ENCODE measurements at places on chromosomes 2 and 18.

- DNase-seq = no peak
Measured at GRCh38 chr2:98801921-98802321, 71.0 kb upstream of the MGAT4A start.

- DNase-seq = no peak
Measured at GRCh38 chr2:15457868-15458267, 103.3 kb downstream of the NBAS start.

- DNase-seq = no peak
Measured at GRCh38 chr2:51212374-51212773, 180.4 kb upstream of the NRXN1 start.

DNA sequence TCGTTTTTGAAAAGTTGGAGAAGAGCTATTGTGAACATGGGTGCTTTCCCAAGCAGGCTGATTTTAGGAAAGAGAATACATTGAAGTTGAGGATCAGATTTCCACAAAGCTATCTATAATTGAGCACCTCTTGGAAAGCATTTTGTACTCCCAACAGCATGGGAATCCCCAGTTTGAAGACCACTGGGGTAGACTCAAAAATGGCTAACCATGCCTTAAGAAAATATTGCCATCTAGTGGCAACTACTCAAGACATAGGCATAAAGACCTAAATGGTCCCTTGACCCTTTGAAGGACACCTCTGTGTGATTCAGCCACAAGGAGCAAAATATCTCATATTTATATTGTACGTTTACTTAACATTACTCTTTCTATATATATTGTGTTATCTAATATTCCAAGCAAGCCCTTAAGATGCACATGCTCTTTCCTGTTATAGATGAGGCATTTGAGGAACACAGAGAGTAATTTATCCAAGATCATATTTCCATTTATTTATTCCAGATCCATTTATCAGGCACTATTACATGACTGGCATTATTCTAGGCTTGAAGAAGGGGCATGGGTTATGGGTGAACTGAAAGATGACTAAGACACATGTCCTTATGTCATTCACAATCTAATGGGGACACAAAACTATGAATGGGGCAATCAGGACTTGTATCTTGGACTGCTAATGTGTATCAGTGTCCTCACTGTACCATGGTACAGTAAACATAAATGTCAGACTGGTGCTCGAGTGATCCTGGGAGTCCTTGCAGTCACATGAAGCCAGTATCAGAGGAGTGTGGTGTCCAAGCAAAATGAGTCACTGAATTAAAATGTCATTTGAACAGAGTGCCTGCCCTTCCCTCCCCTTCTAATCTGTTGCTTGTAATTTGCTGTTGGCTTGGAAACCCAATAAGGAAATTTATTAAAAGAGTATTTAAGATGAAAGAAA, 121.0 kb upstream of the XPO1 start:
- no peak for DNase-seq

GRCh38 chr2:196201229-196202009, 30.0 kb upstream of the STK17B start:
- no peak for DNase-seq

DNA sequence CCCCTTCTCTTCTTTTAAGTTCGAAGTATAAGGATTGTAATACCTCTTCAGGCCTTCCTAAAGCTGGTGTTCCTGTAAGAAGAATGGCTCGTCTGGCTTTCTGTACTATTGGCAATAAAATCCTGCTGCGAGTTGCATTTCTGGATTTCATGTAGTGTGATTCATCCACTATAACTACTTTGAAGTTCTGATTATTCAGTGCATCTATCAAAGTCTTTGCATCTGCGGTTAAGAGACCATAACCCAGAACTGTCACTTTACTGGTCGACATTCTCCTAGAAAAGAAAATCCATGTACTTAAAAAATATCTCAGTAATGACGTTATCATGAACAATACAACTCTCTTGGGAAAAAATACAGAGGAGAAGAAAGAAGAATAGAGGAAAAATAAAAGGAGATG, 181.1 kb downstream of the ZRANB3 start:
- no peak for DNase-seq

GRCh38 chr18:79461627-79462026, 65.9 kb downstream of the NFATC1 start:
- DNase-seq = no peak

- DNase-seq = no peak
Measured at GRCh38 chr2:96315400-96316071, 9.6 kb upstream of the ITPRIPL1 start.

DNA sequence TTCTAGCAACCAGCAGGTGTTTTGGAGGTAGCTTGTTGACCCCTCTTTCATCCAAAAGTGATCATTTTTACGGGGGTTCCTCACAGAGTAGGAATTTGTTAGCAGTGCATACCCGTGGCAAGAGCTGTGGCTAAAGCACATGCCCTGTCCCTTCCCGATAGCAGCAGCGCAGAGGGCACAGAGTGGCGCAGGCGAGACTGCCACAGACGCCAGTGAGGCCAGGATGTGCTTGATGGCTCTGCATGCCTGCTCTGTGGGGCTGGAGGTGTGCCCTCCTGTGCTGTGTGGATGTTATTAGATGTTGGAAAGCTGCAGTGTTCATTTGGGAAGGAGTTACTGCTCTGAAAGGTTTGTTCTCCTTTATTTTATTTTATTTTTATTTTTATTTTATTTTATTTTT, 153.6 kb downstream of the FAM210A start:
- no peak for DNase-seq

DNA sequence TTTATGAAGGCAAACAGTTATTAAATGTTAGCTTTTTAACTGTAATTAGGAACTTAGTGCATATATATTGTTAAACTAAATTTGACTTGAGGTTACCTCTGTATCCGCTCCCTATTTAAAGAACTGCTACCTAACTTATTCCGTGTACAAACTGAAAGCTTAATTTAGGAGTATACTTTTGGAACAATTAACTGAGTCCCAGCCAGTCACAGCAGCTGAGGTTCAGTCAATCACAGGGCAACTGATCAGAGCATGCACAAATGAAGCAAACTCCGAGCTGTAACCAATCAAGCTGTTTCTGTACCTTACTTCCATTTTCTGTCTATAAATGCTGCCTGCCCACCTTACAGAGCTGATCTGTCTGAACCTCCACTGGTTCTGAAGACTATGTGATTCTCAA, 61.2 kb downstream of the RAB3GAP1 start:
- no peak for DNase-seq

- DNase-seq = no peak
Measured at GRCh38 chr2:198611201-198611600, 806.8 kb downstream of the PLCL1 start.

DNA sequence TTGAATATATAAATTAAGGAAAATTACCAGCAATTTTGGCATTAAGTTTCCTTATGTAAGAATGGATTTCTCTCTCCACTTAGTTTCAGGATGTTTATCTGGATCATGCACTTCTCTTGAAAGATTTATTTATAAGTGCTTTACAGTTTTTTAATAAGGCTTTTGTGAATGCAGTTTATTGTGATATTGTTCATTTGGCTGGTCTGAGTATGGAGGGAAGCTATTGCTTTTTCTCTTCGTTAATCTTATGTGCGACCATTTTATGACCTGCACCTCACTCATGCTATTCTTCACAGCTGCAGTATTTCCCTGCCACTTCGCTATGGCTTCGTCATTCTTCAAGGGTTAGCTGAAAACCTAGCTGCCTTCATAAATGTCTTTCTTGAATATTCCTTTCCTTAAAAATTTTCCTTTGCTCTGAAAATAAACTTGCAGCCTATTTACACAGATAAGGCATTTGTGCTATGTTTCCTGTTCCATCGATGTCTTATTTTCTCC, 233.4 kb downstream of the SOCS6 start:
- DNase-seq = no peak

DNA sequence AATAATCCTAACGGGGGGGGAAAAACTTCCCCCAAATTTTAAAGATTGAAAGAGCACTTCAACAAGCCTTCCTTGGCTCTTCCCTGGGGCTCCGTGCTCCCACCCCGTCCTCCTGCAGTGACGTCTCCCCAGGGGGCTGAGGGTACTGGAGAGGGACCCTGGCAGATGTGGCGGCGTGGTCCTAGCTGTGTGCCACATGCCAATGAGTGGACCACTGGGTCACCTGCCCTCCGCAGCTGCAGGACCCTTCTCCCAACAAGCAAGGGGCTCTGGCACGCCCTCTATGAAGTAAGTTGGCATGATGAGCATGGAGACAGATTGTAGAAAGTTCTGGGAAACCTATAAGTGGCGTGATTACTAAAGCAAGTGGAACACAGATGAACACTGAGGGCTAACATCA, 46.7 kb downstream of the PXDN start:
- no peak for DNase-seq

DNA sequence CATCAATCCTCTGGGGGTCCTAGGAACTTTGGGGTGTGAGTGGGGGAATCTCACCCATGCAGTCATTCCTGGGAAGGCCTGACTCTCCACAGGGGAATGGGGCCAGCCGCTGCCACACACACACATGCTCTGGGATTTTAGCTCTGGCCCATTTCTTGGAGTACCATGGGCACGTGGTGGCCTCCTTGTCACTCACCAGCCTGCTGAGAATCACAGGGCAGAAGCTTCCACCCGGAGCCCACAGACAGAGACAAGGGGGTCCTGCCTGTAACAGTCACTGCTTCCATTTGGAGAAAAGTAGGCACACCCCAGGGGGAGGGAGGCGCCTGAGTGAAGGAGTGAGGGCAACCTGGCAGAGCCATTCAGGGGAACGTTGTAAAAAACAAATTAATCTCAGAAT, 48.8 kb downstream of the TWIST2 start:
- DNase-seq = no peak

- no peak for DNase-seq
Measured at GRCh38 chr18:42112657-42113420, 157.8 kb downstream of the PIK3C3 start.

DNA sequence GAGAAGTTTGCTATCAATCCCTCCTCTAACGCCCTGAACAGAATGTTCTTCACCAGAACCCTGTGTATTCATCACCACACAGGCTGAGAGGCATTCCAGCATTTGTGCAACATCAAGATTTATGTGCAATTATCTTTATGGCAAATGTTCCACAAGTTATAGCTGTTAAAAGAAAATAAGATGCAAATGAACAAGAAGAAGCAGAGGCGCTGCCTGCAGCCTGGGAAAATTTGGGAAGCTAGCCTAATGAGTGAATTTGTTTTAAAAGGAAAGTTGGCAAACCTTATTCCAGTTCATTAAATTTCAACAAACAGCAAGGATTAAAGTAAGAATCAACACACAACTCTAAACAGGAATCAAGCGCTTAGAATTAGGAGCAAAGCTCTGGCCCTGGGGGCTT, 5.3 kb downstream of the TPO start:
- DNase-seq = no peak

DNA sequence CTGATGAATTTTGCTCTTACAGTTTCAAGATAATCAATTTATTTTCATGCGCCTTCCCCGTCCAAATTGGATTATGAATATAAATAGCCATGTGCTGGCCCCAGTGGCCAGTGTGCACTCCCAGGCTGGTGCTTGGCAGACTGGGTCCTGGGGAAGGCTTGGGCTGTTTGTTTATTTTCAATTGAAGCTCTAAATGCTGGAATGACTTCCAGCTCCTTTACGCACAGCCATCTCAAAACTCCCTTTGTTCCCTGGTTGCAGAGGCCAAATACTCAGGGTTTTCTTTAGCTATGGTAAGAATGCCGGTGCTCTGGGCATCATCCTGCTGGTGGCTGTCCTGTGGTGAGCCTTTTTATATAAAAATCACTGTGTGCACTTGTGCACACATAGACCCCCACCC, 131.5 kb downstream of the PRKCE start:
- no peak for DNase-seq

DNA sequence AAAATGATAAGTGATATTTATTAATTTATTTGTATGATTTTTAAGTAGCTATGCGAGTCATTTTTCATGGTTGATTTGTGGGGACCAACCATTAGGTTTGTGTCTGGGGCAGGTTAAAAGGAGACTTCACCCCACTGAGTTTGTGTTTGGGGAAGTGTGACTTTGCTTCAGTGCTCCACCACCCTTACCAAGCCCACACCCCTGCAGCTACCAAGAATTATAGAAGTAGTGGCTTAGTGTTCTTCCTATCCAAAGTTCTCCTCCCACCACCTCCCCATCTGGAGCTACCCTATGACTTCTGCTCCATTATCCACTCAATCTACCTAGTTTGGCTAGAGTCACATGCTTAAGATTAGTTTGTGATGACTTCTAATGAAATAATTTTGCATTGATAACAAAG, 182.1 kb upstream of the ZEB2 start:
- no peak for DNase-seq

DNA sequence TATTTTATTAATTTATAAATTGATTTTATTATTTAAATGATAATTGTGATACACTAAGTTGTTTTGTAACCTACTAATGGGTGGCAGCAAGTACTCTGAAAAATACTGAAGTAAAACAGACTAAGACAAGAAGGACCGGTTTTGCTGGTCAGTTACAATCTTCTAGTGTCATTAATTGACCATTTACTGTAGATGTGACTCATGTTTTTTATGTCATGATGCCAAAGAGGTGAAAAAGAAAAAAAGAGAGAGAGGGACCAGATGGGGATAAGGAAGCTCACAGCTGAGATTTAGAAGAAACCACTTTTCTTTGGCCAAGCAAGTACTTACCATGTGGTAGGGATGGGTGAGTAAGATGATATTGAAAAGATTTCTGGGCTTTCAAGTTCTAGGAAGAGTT, 955.8 kb upstream of the LRRTM1 start:
- no peak for DNase-seq

- DNase-seq = no peak
Measured at GRCh38 chr2:109421101-109421500, 192.7 kb downstream of the SEPTIN10 start.

DNA sequence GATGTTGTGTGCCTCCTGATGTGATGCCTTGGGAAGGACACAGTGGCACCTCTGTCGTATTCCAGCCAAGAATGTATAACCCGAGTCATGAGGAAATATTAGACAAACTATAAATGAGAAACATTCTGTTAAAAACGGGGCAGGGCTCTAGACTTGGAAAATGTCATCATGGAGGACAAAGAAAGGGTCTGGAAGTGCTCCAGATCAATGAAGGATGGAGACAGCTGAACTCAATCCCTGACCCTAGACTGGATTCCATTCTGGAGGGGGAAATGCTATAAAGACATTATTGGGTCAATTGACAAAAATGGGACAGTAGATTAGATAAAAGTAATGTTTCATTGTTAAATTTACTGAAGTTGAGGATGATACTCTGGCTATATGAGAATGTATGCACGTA, 92.1 kb downstream of the SLC4A3 start:
- DNase-seq = no peak

- no peak for DNase-seq
Measured at GRCh38 chr2:191465766-191466420, 212.0 kb upstream of the NABP1 start.

GRCh38 chr18:39058386-39059000, 1492.9 kb upstream of the CELF4 start:
- DNase-seq = no peak

Measured in activated CD8-positive, alpha-beta memory T cell treated with anti-CD3 and anti-CD28 coated beads for 1 hour (primary cell).